ENCODE measurements at places on chromosomes 13 and 19. TPM values are rescaled to one million over a fixed set of nuclear protein-coding genes. Genes with fewer than 3 reads are reported as not detected.

GRCh38 chr19:1956868-1957492 is 16.0 kb downstream of the CSNK1G2 start:
- no peak overlapping the region for H3K4me3 ChIP-seq
- no peaks in the 10 kb centered on the region for H3K4me1 ChIP-seq
- H3K36me3 ChIP-seq, result peaks cover 29% of the 10 kb centered on the region

- H3K27me3 ChIP-seq, result no peaks in the 10 kb centered on the region
- H3K4me3 ChIP-seq, result no peak overlapping the region
- no peak for DNase-seq
- no peaks in the 10 kb centered on the region for H3K4me1 ChIP-seq
- peaks cover 57% of the 10 kb centered on the region for H3K36me3 ChIP-seq
These were observed 18.5 kb downstream of the POU2F2 start for GRCh38 chr19:42113641-42114348.

DNA sequence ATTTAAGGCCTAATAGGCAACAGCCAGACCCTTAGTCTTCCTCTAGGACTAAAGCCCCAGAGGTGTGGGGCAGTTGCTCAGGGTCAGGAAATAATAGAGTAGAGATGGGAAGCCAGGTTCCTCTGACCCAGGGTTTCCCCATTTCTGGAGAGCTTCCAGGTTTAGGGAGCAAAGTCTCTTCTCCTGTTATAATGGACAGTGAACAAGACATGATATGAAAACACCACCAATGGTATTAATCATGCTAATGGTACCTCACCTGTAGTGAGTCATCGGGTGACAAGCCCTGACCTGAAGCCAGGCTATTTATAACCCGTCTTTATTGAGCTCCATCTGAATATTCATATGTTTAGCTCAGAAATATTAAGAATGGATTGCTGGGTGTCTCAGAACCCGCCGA is 24.6 kb downstream of the BICRA start:
- H3K27me3 ChIP-seq, result no peaks in the 10 kb centered on the region

- H3K4me3 ChIP-seq, result no peak overlapping the region
- DNase-seq, result no peak
- peaks cover 2% of the 10 kb centered on the region for H3K4me1 ChIP-seq
- peaks cover 11% of the 10 kb centered on the region for H3K36me3 ChIP-seq
These were observed 18.5 kb upstream of the C19orf33 start for GRCh38 chr19:38285567-38285966.

GRCh38 chr19:367963-368629 is 23.5 kb upstream of the MIER2 start:
- H3K36me3 ChIP-seq, result no peaks in the 10 kb centered on the region
- no peak for DNase-seq
- H3K4me3 ChIP-seq, result no peak overlapping the region
- peaks cover 47% of the 10 kb centered on the region for H3K27me3 ChIP-seq

GRCh38 chr13:60642552-60642951 is 245.5 kb downstream of the TDRD3 start:
- H3K4me1 ChIP-seq, result no peaks in the 10 kb centered on the region
- no peaks in the 10 kb centered on the region for H3K36me3 ChIP-seq
- no peak for DNase-seq

DNA sequence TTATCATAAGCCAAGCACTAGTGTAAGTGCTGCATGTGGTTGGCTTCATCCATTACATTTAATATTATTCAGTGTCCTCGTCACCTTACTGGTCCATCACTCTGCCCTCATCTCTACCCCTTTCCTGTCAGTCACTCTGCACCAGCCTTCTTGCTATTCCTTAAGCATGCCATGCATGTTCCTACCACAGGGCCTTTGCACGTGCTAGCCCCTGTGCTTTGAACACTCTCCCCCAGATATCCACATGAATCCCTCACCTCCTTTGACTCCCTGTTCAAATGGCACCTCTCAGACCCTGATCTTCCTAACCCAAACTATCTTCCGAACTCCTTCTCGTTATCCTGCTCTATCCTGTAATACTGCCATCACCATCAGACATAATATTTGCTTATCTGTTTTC is 3.2 kb upstream of the RELB start:
- H3K4me1 ChIP-seq, result peaks cover 2% of the 10 kb centered on the region
- no peaks in the 10 kb centered on the region for H3K27me3 ChIP-seq
- no peak overlapping the region for H3K4me3 ChIP-seq
- H3K27ac ChIP-seq, result no peak overlapping the region

DNA sequence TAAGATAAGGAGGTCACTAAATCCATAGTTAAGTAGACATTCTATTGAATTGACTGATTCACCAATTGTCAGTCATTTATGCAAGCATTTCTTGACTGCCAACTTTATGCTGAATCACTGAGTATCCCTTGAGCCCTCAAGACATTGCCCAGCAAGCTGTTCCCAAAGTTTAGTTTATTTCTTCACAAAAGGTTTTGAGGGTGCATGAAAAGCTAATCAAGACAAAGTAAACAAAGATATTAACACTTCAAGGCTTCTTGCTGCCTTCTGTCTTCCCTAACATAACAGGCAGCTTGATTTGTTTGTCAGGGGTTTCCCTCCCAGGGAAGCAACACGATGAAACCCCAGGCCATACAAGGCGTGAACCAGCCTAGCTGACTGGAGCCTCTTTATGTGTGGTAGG is 374.4 kb downstream of the SPRY2 start:
- H3K27me3 ChIP-seq, result no peaks in the 10 kb centered on the region
- H3K4me3 ChIP-seq, result no peak overlapping the region
- H3K27ac ChIP-seq, result no peak overlapping the region
- DNase-seq, result no peak

GRCh38 chr13:27960362-27961226 is 8.5 kb downstream of the CDX2 start:
- no peak for DNase-seq
- peak overlapping the region; percentile 53 for H3K4me3 ChIP-seq
- no peaks in the 10 kb centered on the region for H3K36me3 ChIP-seq

DNA sequence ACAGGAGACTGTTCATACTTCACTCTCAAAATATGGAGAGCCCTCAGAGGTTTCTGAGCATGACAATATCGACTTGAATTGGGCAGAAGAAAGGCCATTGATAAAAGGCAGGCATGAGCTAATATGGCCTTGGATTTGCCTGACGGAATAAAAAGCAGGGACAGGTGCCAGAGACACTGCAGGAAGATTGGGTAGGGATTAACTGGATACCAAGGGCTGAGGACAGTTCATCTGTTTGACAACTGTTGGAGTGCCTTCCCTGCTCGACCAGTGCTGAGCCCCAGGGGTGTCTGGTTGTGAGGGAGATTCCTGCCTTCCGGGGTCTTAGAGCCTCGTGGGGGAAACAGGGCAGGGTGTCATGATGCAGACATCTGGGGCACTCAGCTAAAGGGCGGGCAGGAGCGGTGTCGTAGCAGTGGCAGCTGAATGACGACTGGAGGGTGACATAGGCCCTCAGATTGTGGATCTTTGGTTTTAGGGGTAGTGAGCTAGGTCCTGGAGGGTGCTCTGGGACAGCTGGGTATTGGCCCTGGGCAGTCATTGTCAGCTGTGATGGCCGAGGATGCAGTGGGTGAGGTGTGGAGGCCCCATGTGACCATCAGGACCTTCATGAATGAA is 12.3 kb downstream of the GATAD2A start:
- no peaks in the 10 kb centered on the region for H3K27me3 ChIP-seq
- DNase-seq, result no peak
- H3K36me3 ChIP-seq, result peaks cover 3% of the 10 kb centered on the region

GRCh38 chr13:41157048-41157717 is 24.6 kb upstream of the KBTBD6 start:
- no peak overlapping the region for H3K27ac ChIP-seq
- H3K36me3 ChIP-seq, result no peaks in the 10 kb centered on the region
- H3K4me1 ChIP-seq, result no peaks in the 10 kb centered on the region
- no peak for DNase-seq

Gene WDR88
- total RNA-seq, result 0.20 TPM

Gene TNFRSF19
- total RNA-seq, result 0.35 TPM

- no peak overlapping the region for H3K4me3 ChIP-seq
- DNase-seq, result no peak
- H3K27ac ChIP-seq, result no peak overlapping the region
- H3K4me1 ChIP-seq, result peaks cover 14% of the 10 kb centered on the region
- H3K36me3 ChIP-seq, result no peaks in the 10 kb centered on the region
These were observed 57.4 kb upstream of the RCBTB2 start for GRCh38 chr13:48590141-48590901.

Gene DAZAP1
- total RNA-seq, result 161 TPM

GRCh38 chr13:23849670-23850069 is 39.5 kb downstream of the MIPEP start:
- no peaks in the 10 kb centered on the region for H3K36me3 ChIP-seq
- peaks cover 9% of the 10 kb centered on the region for H3K4me1 ChIP-seq
- H3K27ac ChIP-seq, result no peak overlapping the region
- H3K4me3 ChIP-seq, result no peak overlapping the region
- DNase-seq, result no peak
- H3K27me3 ChIP-seq, result no peaks in the 10 kb centered on the region

GRCh38 chr19:33998302-33998701 is 174.0 kb upstream of the LSM14A start:
- no peak overlapping the region for H3K4me3 ChIP-seq
- DNase-seq, result no peak
- no peaks in the 10 kb centered on the region for H3K27me3 ChIP-seq

Gene KLK3
- total RNA-seq, result not detected

GRCh38 chr19:38478273-38478971 is 44.9 kb downstream of the RYR1 start:
- H3K36me3 ChIP-seq, result no peaks in the 10 kb centered on the region
- H3K4me3 ChIP-seq, result no peak overlapping the region
- no peak overlapping the region for H3K27ac ChIP-seq

Gene C13orf46
- total RNA-seq, result 18.4 TPM

Gene RXFP2
- total RNA-seq, result not detected

DNA sequence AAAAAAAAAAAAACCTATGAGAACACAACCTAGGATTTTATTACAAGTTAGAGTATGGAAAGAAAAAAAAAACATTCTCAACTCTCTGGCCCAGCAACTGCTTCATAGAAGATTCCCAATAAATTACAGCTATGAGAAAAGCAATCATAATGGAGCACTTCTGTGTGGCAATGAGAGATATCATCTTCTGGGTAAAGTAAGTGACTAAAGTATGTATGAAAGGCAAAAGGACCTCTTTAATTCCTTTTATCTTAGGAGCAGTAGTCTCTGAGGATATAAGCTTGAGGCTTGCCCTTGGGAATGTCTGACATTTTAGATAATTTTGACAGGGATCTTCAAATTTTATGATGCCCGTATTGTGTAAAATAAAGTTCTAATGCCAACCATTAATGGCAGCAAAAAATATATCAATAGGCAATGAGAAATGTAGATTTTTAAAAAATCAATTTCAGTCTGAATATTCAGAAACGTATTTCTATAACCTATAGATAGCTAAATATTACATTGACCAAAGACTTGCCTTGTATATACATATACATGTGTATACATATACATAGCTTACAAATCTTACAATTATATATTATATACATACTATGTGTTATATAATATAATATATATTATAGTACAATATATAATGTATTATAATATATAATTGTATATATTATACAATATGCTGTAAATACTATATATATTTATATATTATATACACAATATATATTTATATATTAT is 823.9 kb upstream of the SLITRK1 start:
- H3K36me3 ChIP-seq, result no peaks in the 10 kb centered on the region
- no peak overlapping the region for H3K27ac ChIP-seq
- no peak for DNase-seq

Gene SIGLEC8
- not detected for total RNA-seq

- DNase-seq, result no peak
- no peak overlapping the region for H3K27ac ChIP-seq
These were observed 166.9 kb upstream of the KL start for GRCh38 chr13:32849369-32849768.

Gene CYP4F8
- not detected for total RNA-seq

Gene PRODH2
- total RNA-seq, result not detected

GRCh38 chr13:61086087-61086486 is 329.6 kb downstream of the PCDH20 start:
- no peak overlapping the region for H3K27ac ChIP-seq
- no peak overlapping the region for H3K4me3 ChIP-seq
- H3K36me3 ChIP-seq, result no peaks in the 10 kb centered on the region
- no peaks in the 10 kb centered on the region for H3K27me3 ChIP-seq
- no peak for DNase-seq

- H3K4me1 ChIP-seq, result peaks cover 5% of the 10 kb centered on the region
- no peaks in the 10 kb centered on the region for H3K27me3 ChIP-seq
- no peak overlapping the region for H3K27ac ChIP-seq
- peaks cover 6% of the 10 kb centered on the region for H3K36me3 ChIP-seq
- H3K4me3 ChIP-seq, result no peak overlapping the region
- no peak for DNase-seq
These were observed 25.1 kb downstream of the TUBGCP3 start for GRCh38 chr13:112562786-112563383.

All from T-cell (primary cell).